SJSA1 (cell line): ENCODE measurements at places on chromosomes 11 and 22. TPM values are rescaled to one million over a fixed set of nuclear protein-coding genes. Genes with fewer than 3 reads are reported as not detected.

The BTG4 gene
- 2.4 TPM in 1 of 2 replicates, not detected in the other for total RNA-seq

The CCDC81 gene
- 18.2 and 37.4 TPM in 2 replicates for total RNA-seq

The SCT gene
- total RNA-seq, result not detected in 2 replicates

The ANO3 gene
- total RNA-seq, result not detected in 2 replicates

The NLRP6 gene
- not detected in 2 replicates for total RNA-seq

The SYT13 gene
- total RNA-seq, result not detected in 2 replicates

The TPBGL gene
- total RNA-seq, result not detected in 2 replicates

The CHRM1 gene
- total RNA-seq, result not detected in 2 replicates

The FOLH1 gene
- total RNA-seq, result not detected in 2 replicates

The ACTN3 gene
- not detected in 2 replicates for total RNA-seq

The HRAS gene
- 47.3 and 52.3 TPM in 2 replicates for total RNA-seq

The STT3A gene
- 72.3 and 123 TPM in 2 replicates for total RNA-seq

The BCO2 gene
- 0.42 TPM in 1 of 2 replicates, not detected in the other for total RNA-seq

The DLG2 gene
- 0.13 TPM in 1 of 2 replicates, not detected in the other for total RNA-seq

The KCTD17 gene
- 29.5 TPM in 2 replicates for total RNA-seq

The HEPN1 gene
- total RNA-seq, result not detected in 2 replicates

The OR5AN1 gene
- not detected in 2 replicates for total RNA-seq

The OR56A1 gene
- not detected in 2 replicates for total RNA-seq

The SOX6 gene
- total RNA-seq, result 6.5 and 18.5 TPM in 2 replicates

The CTSW gene
- 1.9 TPM in 1 of 2 replicates, not detected in the other for total RNA-seq

The OR52N4 gene
- not detected in 2 replicates for total RNA-seq

The APOL5 gene
- not detected in 2 replicates for total RNA-seq

The GSTT2B gene
- total RNA-seq, result 17.0 and 17.8 TPM in 2 replicates

The MMP8 gene
- not detected in 2 replicates for total RNA-seq

The OR6A2 gene
- not detected in 2 replicates for total RNA-seq

The ABCC8 gene
- total RNA-seq, result not detected in 2 replicates

The LINC01488 gene
- total RNA-seq, result 0.05 TPM in 1 of 2 replicates, not detected in the other

The RAPSN gene
- 0.34 TPM in 1 of 2 replicates, not detected in the other for total RNA-seq

The HSPB2 gene
- not detected in 2 replicates for total RNA-seq

The SLC6A5 gene
- not detected in 2 replicates for total RNA-seq

The C22orf31 gene
- not detected in 2 replicates for total RNA-seq

The OR52H1 gene
- not detected in 2 replicates for total RNA-seq

The TRIM44 gene
- 48.7 and 64.5 TPM in 2 replicates for total RNA-seq

The DCDC1 gene
- total RNA-seq, result not detected in 2 replicates
